ENCODE measurements at places on chromosomes 11 and 22. TPM values are rescaled to one million over a fixed set of nuclear protein-coding genes. Genes with fewer than 3 reads are reported as not detected.

Gene OR51E1
- 0.54 TPM for total RNA-seq

GRCh38 chr22:39360242-39360641 lies 10.5 kb downstream of the SYNGR1 start:
- H3K27ac ChIP-seq = no peak overlapping the region
- no peaks in the 10 kb centered on the region for H3K4me1 ChIP-seq
- DNase-seq = no peak
- H3K4me3 ChIP-seq = no peak overlapping the region

GRCh38 chr11:46391578-46392420 lies at the start of gene CHRM4:
Gene CHRM4 (minus strand): TSS chr11:46391776. CDS start chr11:46386557, 5,219 bp downstream.
- H3K4me1 ChIP-seq = no peaks in the 10 kb centered on the region
- no peaks in the 10 kb centered on the region for H3K36me3 ChIP-seq
- DNase-seq = no peak
- no peaks in the 10 kb centered on the region for H3K27me3 ChIP-seq
- H3K27ac ChIP-seq = no peak within 1 kb of the TSS

DNA sequence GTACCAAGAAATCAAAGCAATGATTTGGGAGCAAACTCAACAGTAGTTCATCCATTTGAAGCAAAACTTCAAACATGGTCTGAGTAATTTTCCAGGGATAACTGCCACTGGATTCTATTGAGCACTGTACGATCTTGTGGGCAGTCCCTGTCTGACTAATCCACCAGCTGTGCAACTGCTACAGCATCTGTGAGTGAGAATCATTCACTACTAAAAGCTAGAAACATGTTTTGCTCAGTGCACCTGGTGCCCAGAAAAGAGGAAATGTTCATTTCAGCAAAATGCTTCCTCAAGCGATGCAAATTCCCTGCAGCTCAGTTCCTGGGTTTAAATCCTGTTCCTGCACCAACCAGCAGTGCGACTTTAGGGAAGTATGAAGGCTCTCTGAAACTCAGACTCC lies 1077.9 kb downstream of the DLG2 start:
- no peaks in the 10 kb centered on the region for H3K4me1 ChIP-seq
- H3K36me3 ChIP-seq = no peaks in the 10 kb centered on the region
- H3K27me3 ChIP-seq = no peaks in the 10 kb centered on the region
- H3K4me3 ChIP-seq = no peak overlapping the region
- no peak overlapping the region for H3K27ac ChIP-seq

DNA sequence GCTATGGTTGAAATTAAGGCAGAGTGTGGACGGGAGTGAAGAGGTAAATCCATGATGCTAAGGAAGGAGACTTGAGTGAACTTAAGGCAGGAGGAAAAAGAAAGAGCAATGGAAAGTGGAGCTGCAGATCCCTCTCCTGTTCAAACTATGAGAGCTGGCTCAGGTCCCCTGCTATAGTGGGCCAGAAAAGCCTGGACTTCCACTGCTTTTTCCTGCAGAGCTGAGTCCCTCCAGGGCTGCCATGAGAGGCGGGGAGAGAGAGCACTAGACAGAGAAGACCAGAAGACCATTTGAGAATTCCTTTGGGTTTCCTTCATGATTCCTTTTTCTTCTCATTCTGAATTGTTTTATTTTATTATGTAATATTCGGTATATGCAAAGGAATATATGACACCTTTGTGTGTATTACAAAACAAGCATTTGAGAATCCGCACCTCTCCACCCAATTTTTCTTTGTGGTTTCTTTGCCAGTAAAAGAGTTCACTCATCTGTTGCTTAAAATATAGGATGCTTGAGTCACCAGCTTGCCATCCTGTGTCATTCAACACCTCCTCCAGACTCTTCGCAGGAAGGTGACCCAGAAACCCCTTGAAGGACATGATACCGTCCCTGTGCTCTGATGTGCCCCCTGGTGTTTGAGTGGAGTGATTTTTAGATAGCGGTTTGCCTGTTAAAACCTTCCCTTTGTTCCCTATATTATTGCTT lies 24.4 kb downstream of the SREBF2 start:
- no peaks in the 10 kb centered on the region for H3K4me1 ChIP-seq
- H3K27me3 ChIP-seq = no peaks in the 10 kb centered on the region
- H3K4me3 ChIP-seq = no peak overlapping the region
- H3K27ac ChIP-seq = no peak overlapping the region
- H3K36me3 ChIP-seq = no peaks in the 10 kb centered on the region

- DNase-seq = no peak
- H3K4me3 ChIP-seq = no peak overlapping the region
- H3K27ac ChIP-seq = no peak overlapping the region
Measured at GRCh38 chr11:108432783-108433182, 34.5 kb downstream of the C11orf65 start.

Gene THRSP
- 2.7 TPM for total RNA-seq

GRCh38 chr11:2204361-2205213 lies 33.0 kb upstream of the TH start:
- no peaks in the 10 kb centered on the region for H3K4me1 ChIP-seq
- no peaks in the 10 kb centered on the region for H3K36me3 ChIP-seq
- H3K27me3 ChIP-seq = no peaks in the 10 kb centered on the region

- H3K27me3 ChIP-seq = no peaks in the 10 kb centered on the region
- no peak for DNase-seq
- H3K27ac ChIP-seq = no peak overlapping the region
- no peaks in the 10 kb centered on the region for H3K4me1 ChIP-seq
- no peaks in the 10 kb centered on the region for H3K36me3 ChIP-seq
Measured at GRCh38 chr11:110185121-110185591, 92.0 kb downstream of the ZC3H12C start.

- peak overlapping the region; percentile 19 for H3K27ac ChIP-seq
- no peaks in the 10 kb centered on the region for H3K36me3 ChIP-seq
- DNase-seq = no peak
- no peaks in the 10 kb centered on the region for H3K27me3 ChIP-seq
Measured at GRCh38 chr11:43691806-43692205, 11.3 kb downstream of the HSD17B12 start.

Gene KLHL35
- 3.1 TPM for total RNA-seq

GRCh38 chr11:45423475-45424120 lies 137.5 kb upstream of the SYT13 start:
- H3K36me3 ChIP-seq = no peaks in the 10 kb centered on the region
- no peaks in the 10 kb centered on the region for H3K4me1 ChIP-seq

GRCh38 chr11:121556937-121557336 lies 104.2 kb upstream of the SORL1-AS1 start:
- no peaks in the 10 kb centered on the region for H3K27me3 ChIP-seq
- H3K4me1 ChIP-seq = no peaks in the 10 kb centered on the region
- H3K4me3 ChIP-seq = no peak overlapping the region
- no peak for DNase-seq

DNA sequence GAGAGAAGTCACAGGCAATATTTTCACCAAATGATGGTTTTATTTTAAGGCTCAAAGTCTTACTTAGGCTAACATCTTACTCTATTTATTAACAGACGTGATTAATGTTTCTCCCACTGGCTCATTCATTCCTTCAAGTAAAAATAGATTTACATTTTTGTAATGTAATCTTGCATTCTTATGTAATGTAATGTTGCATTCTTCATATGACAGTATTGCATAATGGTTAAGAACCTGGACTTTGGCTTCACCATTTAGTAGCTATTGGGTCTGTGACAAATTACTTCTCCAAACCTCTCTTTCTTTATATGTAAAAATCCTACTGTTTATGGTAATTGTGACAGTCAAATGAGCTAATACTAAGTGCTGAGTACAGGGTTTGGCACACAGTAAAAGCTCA lies 3.3 kb upstream of the DIXDC1 start:
- no peak for DNase-seq
- no peaks in the 10 kb centered on the region for H3K36me3 ChIP-seq
- H3K4me3 ChIP-seq = no peak overlapping the region
- H3K27ac ChIP-seq = no peak overlapping the region

DNA sequence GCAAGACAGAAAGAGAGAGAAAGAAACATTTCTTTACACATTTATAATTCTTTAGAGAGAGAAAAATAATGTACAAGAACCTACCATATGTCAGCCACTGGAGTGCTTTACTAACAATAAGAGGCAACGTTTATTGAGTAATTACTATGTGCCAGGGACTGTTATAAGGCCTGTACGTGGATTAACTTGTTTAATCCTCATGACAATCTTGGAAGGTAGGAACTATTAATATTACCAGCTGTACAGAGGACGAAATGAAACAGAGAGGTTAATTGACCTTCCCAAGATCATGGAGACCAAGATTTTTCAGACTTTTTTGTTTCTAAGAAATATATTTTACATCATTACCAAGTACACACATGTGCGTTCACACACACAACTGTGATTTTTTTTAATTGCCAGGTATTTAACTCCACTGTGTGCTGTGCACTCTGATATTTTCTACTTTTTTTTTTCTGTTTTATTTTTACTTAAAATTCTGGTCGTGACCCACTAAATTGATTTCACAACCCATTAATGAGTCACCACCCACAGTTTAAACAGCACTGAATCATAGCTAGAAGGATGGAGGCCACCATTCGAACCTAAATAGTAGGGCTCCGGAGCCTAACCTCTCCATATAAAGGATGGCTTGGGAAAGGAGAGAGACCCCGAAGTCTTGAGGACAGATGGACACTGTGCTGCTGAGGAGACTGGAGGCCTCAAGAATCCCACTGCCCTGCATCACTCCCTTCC lies 21.4 kb downstream of the CREB3L1 start:
- DNase-seq = no peak
- no peaks in the 10 kb centered on the region for H3K36me3 ChIP-seq
- no peak overlapping the region for H3K27ac ChIP-seq

DNA sequence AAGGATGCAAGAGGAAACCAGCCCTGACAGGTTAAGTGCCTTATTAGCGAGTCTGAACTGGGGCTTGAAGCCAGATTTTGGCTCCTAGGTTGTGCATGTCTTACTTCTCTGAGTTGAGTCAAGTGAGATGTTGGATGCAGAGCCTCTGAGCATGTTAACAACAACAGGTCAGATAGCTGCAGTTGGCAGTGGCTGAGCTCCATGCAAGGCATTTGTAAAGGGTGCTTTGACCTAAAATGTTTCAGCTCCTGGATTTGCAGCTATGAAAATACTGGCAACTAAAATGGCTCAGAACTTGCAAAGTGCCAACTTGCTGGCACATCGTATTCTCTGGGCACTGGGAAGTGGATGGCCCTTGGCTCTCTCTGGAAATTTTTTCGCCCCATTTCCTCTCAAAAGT lies 16.4 kb upstream of the CSRP3 start:
- no peak overlapping the region for H3K4me3 ChIP-seq
- H3K27ac ChIP-seq = no peak overlapping the region
- H3K4me1 ChIP-seq = no peaks in the 10 kb centered on the region
- DNase-seq = no peak
- no peaks in the 10 kb centered on the region for H3K27me3 ChIP-seq
